ENCODE measurements at places on chromosomes 2 and 18.

GRCh38 chr2:207860685-207861084 lies 91.0 kb upstream of the FZD5 start:
- DNase-seq: no peak

DNA sequence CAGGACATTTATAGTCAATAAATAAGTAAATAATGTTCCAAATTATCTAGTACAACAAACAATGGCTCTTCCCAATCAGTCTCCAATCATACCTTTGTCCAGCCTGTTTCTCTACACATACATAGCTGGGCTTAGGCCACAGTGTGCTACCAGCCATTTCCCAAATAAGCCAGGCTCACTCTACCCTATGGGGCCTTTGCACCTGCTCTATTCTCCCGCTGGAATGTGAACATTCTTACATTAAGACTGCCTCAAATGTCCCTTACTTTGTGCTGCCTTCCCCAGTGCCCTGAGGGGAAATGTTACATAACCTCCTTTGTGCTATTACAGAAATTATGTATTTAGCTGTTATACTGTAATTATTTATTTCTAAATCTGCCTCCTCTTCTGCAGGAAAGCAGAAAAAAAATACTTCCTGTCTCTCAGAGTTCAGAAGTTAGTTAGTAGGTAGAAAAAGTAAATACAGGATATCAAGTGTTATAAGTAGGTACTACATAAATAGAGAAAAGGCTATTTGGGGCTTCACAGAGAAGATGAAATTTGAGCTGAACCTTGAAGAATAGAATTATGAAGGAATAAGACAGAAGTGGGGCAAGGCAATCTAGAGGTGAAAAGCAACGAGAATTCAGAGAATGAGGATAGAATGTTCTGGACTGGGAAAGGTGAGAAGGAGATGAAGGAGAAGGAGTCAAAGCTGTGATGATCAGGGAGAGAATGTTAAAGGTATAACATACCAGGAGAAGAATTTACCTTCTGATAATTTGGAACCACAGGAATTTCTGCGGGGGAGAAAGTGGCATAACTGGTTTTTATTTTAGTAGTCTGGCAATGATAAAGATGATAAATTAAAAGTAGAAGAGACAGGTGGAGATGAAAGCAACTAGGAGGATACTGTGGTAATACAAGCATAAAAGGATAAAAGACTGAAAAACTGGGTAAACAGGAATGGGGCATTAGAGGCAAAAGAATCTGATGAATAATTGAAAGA lies 37.0 kb downstream of the ROCK1 start:
- peak; percentile 3 for DNase-seq

- no peak for DNase-seq
These were observed 286.5 kb upstream of the REV1 start for GRCh38 chr2:99776206-99776905.

- no peak for DNase-seq
These were observed 2.0 kb downstream of the WDR35 start for GRCh38 chr2:19987936-19988335.

DNA sequence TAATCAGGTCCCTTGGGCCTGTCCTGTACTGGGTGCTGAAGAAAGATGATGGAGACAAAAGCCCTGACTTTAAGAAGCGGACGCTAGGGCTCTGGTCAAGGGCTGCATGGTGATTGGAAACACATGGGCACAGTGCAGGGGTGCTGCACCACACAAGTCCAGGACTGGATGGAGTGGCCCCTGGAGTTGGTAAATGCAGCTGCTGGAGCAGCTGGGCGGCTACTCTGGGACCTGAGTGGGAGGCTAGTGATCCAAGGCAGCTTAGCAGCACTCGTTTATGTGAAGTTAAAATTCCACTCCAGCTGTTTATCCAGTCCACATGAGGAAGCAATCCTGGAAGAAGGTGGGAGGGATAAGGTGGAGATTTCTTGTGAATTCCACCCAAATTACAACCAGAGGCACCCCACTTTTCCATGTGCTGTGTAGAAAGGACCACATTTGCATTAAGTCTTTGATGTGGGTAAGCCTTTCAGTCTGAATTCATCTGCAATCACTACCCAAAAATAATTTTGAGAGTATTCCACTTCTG lies 24.9 kb downstream of the MERTK start:
- no peak for DNase-seq

GRCh38 chr2:144320491-144320890 lies 199.4 kb downstream of the ZEB2 start:
- peak; percentile 53 for DNase-seq

DNA sequence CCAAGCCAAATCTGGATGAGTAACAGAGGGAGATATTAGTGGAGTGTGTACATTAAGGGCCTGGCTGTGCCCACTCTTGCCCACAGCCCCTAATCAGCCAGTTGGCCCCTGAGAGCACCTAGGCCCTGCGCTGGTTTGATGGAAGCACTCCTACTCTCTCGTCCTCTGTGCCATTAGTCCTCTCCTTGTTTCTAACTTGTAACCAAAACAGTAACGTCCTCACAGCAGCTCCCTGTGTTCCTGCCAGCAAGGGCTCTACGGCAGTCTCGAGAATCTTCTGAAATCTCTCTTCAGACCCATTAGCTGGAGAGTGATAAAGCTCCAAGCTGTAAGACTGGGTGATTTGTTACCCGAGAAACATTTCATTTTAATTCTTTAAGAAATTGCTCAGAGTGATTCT lies 76.1 kb downstream of the LRRC30 start:
- no peak for DNase-seq

DNA sequence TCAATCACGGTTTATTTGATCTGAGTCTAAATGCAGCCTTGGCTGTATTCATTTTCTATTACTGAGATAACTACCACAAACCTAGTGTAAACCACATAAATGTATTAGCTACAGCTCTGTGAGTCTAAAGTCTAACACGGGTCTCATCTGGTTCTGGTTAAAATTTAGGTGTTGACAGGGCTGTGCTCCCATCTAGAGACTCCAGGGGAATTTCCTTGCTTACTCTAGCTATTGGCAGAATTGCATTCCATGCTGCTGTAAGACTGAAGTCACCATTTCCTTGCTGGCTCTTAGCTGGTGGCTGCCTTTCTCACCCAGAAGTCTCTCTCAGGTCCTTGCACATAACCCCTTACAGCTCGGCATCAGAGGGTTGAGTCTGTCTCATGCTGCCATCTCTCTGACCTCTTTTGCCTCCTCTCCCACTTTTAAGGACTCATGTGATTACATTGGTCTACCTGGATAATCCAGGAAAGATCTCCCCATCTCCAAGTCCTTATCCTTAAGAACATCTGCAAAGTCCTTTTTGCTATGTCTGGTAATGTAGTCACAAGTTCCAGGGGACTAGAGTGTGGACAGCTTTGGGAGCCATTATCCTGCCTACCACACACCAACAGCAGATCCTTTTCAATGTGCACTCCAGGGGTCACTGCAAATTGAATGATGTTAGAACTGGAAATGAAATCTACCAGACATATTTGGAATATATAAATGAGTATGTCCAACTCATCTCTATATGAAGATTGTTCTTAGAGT lies 207.0 kb upstream of the AGAP1 start:
- no peak for DNase-seq

- no peak for DNase-seq
These were observed 576.7 kb upstream of the ZEB2 start for GRCh38 chr2:145096582-145096981.
